ENCODE measurements at places on chromosomes 11 and 22. TPM values are rescaled to one million over a fixed set of nuclear protein-coding genes. Genes with fewer than 3 reads are reported as not detected.

The SDHD gene
- total RNA-seq: 179 TPM

The GPHA2 gene
- not detected for total RNA-seq

The GDPD4 gene
- total RNA-seq: not detected

The SPCS2 gene
- 10.0 TPM for total RNA-seq

The C11orf87 gene
- total RNA-seq: not detected

The PRG3 gene
- not detected for total RNA-seq

The MUC15 gene
- not detected for total RNA-seq

The PGA3 gene
- total RNA-seq: not detected

The ACTN3 gene
- total RNA-seq: under 0.01 TPM

The OR8D4 gene
- not detected for total RNA-seq

The RELT gene
- 4.8 TPM for total RNA-seq

The MISFA gene
- total RNA-seq: 1.0 TPM

The RIMBP3B gene
- not detected for total RNA-seq

The HPX gene
- total RNA-seq: 0.25 TPM

The MMP27 gene
- total RNA-seq: not detected

The PKP3 gene
- 0.38 TPM for total RNA-seq

The TLCD5 gene
- 7.2 TPM for total RNA-seq

The MUC6 gene
- total RNA-seq: not detected

The NCF4 gene
- not detected for total RNA-seq

The RTN4RL2 gene
- 0.13 TPM for total RNA-seq

The NDUFC2 gene
- 82.0 TPM for total RNA-seq

The FANCF gene
- total RNA-seq: 8.3 TPM

The NEFH gene
- total RNA-seq: 0.13 TPM

The FAM181B gene
- total RNA-seq: not detected

The OR5D18 gene
- not detected for total RNA-seq

The MAPK12 gene
- 70.2 TPM for total RNA-seq

The NXF1 gene
- total RNA-seq: 18.1 TPM

The PRR33 gene
- total RNA-seq: not detected

The CREB3L1 gene
- under 0.01 TPM for total RNA-seq

The MRGPRX4 gene
- 0.51 TPM for total RNA-seq

The OR5P2 gene
- not detected for total RNA-seq

The RIBC2 gene
- total RNA-seq: 0.39 TPM

The PATE2 gene
- total RNA-seq: 0.13 TPM

The MUC5B gene
- not detected for total RNA-seq

The P2RX3 gene
- not detected for total RNA-seq

The FAM118B gene
- 26.0 TPM for total RNA-seq

The BTG4 gene
- not detected for total RNA-seq

All from dermis microvascular lymphatic vessel endothelial cell (primary cell).